ENCODE measurements at places on chromosomes 1 and 21.
A peak's percentile ranks its signal among the peaks of the same experiment; 100 is the strongest.

GRCh38 chr1:94384485-94385265 is 33.5 kb upstream of the ABCD3 start:
- peak; percentile 37 for DNase-seq

DNA sequence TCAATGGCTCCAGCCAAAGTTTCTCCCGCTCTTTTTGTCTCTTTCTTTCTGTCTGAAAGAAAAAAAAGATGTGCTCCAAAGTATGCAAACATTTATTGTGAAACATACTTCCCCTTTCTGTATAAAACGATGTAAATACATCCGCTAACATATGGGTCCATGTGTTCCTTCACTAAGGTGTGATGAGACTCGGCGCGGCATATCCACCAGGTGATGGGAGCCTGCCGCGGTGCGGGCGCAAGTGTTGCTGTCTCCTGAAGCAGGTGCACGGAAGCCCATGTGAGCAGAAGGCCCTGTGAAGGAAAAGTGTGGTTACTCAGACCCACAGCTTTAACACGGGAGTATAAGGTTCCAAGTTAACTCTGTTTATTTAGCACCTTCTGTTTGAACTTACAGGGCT is 466.6 kb upstream of the C1orf87 start:
- no peak for DNase-seq

DNA sequence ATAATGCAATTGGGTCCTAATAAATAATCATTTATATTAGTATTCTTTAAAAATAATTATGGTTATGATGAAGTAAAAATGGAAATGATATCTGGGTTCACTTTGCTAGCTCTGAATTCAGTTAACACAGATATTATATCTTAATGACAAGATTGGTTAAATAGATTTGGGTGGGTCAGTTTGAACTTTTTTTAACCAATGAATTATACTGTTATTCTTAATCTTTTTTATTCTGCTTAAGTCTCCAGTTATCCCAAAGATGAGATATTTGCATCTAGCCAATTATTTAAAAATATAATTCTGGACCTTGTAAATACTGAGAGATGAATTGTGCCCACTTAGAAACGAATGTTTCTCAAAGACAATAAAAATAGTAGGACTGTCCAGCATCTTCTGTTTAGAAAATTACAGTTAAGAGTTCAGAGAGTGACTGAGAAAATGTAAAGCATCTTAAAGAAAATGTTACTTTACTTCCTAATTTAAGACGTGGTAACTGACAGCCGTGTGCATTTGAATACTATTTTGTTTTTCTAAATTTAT is 345.2 kb downstream of the USP25 start:
- no peak for DNase-seq

DNA sequence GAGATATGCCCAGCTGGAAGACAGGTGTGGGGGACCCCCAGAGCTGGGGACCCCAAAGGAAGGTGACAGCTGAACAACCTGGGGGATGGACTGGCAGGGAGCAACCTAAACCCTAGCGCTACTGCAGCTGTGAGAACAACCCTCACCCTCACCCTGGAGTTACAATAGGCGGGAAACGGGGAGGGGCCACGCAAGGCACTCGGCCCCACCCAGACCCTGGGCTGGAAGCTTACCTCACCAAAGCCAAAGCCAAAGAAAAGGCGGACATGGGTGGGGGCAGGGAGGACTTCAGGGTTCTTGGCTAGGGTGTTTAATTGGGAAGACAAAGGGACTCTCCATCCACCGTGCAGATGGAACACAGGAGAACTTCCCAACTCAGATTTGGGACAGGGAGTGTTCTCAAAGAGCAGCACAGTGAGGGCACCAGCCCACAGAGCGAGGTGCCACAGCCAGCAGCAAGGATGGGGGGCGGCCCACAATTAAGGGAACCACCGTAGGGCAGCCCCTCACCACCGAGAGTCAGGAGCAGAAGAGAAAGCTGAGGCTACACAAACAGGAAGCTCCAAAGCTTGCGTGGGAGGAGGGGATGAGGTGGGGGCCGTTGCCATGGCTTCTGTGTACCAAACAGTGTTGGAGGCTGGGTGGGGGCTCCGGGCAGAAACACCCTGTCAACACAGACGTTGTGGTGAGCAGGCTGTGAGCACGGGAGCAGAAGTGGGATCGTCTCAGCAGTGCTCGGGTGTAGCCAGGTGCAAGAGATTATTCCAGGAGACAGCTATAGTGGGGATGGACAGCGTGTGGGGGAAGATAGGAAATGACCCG is 1.9 kb downstream of the TAGLN2 start:
- peak; percentile 86 for DNase-seq
